ENCODE measurements at places on chromosomes 13 and 19.

DNA sequence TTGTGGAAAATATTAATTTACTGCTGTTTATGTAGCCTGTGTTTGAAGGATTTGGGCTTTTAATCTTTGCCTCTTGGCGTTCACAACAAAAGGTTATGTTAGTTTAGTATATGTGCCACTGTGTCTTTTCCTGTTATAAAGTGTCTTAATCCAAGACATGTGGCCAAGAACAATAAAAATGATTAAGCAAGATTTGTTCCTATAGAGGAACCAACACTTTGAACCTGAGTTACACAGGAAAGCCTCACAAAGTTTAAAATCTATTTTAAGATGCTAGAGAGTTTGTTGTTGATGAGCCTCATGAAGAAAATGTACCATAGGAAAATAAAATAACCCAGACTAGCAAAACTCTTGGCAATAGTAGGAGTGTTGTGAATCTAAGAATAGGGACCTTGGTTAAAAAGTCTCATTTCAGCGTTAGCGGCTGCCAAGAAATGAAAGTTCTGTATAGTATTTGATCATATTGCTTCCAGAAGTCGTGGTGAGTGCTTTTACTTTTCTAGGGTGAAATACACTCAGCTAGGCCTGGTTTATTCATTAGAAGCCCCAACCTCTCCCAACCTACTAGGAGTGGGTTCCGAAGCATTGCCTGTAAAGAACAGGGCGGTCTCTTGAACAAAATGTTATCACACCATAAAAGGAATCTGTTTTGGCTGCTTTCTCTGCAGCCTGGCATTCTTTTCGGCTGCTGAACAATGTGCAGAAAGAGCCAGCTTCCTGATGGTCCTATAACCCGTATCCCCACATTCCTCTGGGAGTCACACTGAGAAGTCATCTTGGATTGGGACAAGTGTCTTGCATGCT lies 102.6 kb downstream of the LRCH1 start:
- H3K4me1 ChIP-seq: peaks cover 15% of the 10 kb centered on the region
- no peaks in the 10 kb centered on the region for H3K27me3 ChIP-seq
- no peak overlapping the region for H3K4me3 ChIP-seq
- DNase-seq: no peak
- no peaks in the 10 kb centered on the region for H3K36me3 ChIP-seq

GRCh38 chr19:55345818-55346724 lies 6.4 kb downstream of the KMT5C start:
- no peak overlapping the region for H3K4me3 ChIP-seq
- H3K27me3 ChIP-seq: no peaks in the 10 kb centered on the region
- no peaks in the 10 kb centered on the region for H3K36me3 ChIP-seq
- H3K4me1 ChIP-seq: peaks cover 6% of the 10 kb centered on the region
- DNase-seq: no peak
- no peak overlapping the region for H3K27ac ChIP-seq

DNA sequence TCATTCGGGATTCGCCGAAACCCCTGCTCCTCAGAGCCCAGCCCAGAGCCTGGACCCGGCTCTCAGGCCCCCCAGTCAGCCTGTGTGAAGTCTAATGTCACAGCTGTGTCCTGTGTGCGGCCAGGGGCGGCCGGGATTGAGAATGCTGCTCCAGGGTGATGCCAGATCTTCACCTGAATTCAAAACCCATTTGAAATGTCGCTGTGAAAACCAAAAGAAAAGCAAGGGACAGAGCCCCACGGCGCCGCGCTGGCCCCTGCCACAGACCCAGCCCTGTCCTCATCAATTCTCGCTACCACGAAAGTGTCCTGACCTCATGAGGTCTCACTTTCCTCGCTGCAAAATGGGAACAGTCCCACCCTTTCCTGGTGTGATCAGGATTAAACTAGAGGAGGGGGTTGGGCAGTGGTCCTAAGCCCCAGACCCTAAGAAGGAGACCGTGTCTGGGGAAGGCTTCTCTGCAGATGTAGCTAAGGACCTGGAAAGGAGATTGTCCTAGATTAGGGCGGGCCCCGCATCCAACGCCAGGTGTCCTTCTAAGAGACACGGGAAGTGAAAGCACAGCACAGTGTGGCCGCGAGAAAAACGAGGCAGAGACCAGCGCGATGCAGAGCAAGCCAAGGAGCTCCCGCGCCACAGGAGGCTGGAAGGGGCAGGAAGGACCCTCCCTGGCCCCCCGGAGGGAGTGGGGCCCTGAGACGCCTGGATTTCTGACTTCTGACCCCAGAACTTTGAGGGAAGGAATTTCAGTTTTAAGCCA lies 34.0 kb upstream of the SPACA7 start:
- no peak for DNase-seq
- H3K4me1 ChIP-seq: no peaks in the 10 kb centered on the region
- no peaks in the 10 kb centered on the region for H3K36me3 ChIP-seq
- H3K4me3 ChIP-seq: no peak overlapping the region
- H3K27me3 ChIP-seq: no peaks in the 10 kb centered on the region

DNA sequence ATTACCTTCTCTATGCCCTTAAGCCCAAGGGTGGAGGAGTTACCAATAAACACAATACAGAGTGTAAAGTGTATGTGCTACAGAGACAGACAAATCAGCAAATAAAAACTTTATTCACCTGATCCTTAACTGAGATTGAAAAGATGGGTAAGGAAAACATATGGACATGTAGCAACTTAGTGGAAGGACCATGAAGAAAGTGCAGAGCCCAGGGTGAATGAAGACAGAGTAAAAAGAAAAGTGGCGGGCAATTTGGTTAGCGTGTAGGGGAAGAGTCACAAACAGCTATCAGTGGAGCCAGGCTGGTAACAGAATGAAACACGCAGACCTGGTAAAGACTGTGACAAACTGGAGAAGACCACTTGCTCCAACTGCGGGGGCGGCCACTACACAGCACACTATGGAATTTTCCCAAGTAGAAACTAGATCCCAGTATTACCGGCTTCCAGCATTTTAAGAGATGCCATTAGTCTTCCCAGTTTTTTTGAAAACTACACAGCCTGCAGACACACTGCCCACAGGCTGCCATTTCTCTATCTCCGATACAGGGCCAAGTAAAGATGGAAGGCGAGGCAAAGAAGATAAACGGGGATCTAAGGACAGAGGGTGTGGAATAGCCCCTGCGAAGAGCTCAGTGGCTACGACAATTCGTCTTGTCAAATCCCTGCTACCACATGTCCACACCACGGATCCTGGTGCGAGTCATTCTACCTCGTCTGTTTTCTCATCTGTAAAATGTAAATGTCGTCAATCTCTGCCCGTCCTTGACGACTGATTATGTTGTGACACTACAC lies 1.2 kb downstream of the UQCRFS1 start:
- H3K4me3 ChIP-seq: peak overlapping the region; percentile 84
- peaks cover 25% of the 10 kb centered on the region for H3K4me1 ChIP-seq
- DNase-seq: no peak
- H3K27me3 ChIP-seq: no peaks in the 10 kb centered on the region
- peaks cover 2% of the 10 kb centered on the region for H3K36me3 ChIP-seq
- peak overlapping the region; percentile 95 for H3K27ac ChIP-seq

DNA sequence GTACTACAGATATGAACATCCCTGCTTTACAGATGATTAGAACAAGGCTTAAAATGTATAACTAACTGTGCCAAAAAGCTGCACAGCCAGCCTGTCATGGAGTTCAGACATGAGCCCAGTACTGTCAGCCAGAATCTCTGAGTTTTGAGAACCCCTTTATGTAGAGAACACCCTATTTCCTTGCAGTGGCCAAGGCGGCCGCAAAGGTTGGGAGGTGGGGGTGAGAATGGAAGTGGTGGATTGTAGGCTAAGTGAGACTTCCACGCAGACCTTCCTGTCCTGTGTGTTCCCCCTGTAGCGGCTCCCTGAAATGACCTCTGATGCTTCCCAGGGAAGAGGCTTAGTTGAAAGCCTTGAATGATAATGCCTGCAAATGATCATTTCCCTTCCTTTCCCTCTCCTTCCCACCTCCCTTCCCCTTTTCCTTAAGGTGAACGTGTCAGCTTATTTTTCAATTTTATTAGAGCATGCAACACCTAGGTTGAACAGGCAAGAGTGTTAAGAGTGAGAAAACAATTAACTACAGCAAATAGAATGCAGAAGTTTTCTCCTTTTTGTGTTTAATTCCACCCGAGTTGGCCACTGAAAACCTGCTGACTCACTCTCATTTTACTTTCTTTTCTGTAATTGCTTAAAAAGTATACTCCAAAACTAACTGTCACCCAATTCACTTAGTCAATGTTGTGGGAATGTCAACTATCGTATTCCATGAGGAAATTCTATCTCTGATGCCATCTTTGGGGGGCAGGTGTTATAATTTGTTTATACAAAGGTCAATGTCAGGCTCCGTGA lies 167.0 kb upstream of the EDNRB start:
- H3K36me3 ChIP-seq: no peaks in the 10 kb centered on the region
- no peaks in the 10 kb centered on the region for H3K4me1 ChIP-seq
- no peak overlapping the region for H3K4me3 ChIP-seq
- no peak for DNase-seq
- no peak overlapping the region for H3K27ac ChIP-seq
- no peaks in the 10 kb centered on the region for H3K27me3 ChIP-seq
